ENCODE measurements at places on chromosomes 16 and 17.

DNA sequence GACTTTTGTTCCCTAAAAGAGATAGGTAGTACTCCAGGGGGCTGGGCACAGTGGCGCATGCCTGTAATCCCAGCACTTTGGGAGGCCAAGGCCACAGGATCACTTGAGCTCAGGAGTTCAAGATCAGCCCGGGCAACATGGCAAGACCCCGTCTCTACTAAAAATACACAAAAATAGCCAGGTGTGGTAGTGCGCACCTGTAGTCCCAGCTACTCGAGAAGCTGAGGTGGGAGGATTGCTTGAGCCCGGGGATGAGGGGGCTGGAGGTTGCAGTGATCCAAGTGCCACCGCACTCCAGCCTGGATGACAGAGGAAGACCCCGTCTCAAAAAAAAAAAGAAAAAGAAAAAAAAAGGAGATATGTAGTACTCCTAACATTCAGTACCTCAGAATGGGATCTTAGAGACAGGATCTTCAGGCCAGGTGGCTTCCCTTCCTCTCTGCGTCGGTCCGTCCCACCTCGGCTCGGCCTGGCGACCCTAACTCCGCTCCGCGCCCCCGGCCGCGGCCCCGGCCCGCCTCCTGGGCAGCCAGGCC, 89.6 kb downstream of the CDC27 start:
- DNase-seq: no peak

GRCh38 chr17:68533887-68534694, 21.9 kb downstream of the PRKAR1A start:
- no peak for DNase-seq

- DNase-seq: no peak
Observed at GRCh38 chr17:2406271-2406902, 5.5 kb upstream of the MNT start.

DNA sequence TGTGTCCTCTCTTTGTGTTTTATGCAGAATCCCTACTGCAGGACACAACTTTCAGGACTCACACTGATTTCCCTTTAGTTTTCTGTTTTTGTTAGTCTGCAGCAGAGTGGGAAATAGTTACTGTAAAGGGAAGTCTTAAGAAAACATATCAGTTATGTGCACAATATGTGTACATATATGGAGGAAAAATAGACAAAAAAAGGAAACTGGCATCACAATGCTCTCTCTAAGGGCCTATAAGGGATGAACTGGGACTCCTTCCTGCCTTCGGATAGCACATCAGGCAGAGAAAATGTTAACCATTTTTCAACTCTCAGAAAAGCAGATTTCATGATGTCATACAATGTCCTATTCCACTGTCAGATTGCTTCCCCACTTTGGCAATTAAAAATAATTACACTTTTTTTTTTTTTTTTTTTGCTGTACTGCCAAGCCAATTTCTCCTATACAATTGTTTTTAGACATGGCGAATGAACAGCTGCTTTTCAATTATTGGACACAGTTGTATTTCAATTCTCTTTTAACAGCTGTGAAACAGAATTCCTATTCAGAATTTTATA, 112.5 kb upstream of the KCNJ16 start:
- no peak for DNase-seq

GRCh38 chr17:66645259-66645658, 189.7 kb upstream of the CACNG5 start:
- no peak for DNase-seq

Measured in NCI-H446 treated with DMSO at 0.1 percent for 48 hours (cell line).